Non-pigmented ciliary epithelial cell (primary cell): ENCODE measurements at places on chromosomes 12 and 14.

- DNase-seq, result no peak
Measured at GRCh38 chr12:80901661-80902060, 36.1 kb downstream of the LIN7A start.

DNA sequence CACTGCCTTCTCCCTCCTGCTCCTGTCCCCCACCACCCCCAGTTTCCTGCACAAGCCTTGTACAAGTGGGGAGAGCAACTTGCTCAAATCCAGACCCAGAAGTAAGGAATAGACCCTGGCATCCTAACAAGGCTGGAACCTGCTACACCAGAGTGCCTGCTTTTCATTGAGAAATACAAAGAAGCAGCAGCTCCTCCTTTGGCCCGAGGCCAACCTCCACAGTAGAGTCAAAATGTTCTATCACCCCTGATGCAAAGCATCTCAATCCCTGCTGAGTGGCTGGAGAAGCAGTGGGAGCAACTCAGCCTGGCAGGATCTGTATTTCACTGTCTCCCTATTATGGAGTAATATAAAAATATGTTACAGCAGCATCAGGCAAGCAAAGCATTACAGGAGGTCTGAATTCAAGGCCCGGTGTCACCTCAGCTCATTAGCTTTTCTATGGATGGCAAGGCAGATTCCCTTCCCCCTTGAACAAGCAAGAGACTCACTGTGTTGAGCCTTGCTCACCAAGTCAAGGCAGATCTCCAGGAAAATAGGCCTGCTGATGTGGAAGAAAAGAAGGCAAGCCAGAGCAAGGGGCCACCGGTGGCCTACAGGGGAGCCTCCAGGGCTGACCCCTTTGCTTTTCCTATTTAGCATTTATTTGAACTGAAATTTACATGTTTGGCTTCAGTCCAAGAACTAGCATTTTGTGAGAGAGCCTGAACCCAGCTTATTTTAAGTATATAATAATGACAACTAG lies 186.3 kb upstream of the EGLN3 start:
- DNase-seq, result no peak

DNA sequence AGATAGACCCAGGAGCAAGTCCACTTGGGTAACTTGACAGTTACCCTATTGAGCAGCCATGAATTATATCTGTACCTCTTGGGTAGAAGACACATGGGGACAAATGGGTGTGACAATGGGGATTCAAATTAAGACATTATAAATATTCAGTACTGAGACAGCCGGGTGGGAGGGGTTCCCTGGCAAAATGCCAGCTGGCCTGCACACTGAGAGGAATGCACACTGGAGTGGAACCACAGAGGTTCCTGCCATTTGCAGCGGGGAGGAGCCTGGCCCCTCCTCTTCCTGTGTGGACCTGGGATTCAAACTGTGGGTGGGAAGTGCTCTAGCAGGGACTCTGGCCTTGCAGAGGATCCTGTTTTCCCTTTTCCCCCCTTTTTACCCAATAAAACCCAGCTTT lies 118.7 kb upstream of the CDKN3 start:
- DNase-seq, result no peak

DNA sequence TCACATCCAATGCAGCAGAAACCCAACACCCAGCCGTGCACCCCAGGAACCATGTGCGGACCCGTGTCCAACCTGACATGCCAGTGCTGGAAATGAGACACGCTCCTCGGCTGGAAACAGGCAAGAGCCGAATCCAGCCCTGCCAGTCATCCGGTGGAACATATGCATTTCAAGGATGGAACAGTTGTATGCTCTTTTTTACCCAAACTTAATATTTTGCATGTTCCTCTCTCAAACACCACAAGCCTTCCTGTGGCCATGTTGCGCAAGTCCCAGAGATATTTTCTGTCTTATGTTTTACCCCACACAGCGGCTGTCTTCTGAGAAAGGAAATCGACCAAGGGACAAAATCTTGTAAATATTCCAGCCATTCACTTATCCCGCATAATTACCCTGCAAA lies 196.9 kb downstream of the BCL11B start:
- DNase-seq, result no peak

- no peak for DNase-seq
Measured at GRCh38 chr14:104563742-104564615, 15.6 kb upstream of the C14orf180 start.

DNA sequence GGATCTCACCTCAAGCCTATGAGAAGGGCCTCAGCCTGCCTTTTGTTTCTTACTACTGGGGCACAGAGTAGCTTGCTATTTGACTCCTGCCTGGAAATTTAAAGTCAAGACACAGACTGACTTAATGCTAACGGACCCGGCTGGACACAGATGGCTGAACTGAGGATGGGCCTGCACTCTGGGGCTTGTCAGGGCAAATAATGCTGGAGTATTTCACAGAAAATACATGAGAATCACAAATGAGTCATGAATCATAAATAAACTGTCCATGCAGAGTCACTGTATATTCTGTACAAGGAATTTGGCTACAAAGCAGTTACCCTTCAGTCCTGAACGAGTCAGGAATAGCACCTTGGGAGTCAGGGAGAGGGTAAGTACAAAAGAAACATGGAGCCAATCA lies 683.2 kb upstream of the FOXG1 start:
- DNase-seq, result no peak

DNA sequence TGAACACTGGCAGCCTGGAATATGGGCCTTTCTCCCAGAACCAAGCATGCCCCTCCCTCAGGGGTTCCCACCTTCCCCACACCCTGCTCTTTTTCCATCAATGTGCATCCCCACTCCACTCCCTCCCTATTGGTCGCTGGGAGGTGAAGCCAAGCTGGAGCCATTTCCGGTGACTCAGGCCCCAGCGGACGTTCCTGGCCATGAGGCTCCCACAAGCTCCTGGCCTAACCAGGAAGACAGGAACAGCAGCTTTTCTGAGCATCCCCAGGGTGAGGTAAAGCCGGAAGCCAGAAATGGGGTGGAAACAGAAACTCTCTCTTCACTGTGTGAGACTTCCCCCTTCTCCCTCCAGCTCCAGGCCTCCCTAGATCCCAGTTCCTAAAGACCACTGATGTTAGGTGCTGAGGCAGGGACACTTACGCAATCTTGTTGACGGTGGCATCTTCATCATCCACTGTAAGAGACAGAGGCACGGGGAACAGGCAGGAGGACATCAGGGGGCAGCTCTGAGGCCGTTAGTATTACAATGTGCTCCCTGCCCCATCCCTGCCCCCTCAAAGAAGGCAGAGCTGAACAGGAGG lies 5.1 kb downstream of the LMBR1L start:
- DNase-seq, result no peak

DNA sequence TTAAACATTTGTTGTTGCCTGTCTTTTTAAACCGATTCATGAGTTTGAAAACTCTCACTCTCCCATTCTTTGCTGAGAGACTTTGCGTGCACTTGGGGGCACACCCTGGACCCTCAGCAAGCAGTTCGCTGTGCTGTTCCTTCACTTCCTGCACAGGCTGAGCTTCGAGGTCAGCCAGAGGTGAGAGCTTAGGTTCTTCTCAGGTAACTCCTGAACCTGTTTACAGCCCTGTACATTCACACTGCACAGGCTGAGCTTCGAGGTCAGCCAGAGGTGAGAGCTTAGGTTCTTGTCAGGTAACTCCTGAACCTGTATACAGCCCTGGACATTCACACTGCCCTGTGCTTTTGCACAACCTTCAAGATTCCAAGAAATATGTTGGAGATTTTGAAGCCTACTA lies 9.8 kb upstream of the CLECL1 start:
- no peak for DNase-seq

- no peak for DNase-seq
Measured at GRCh38 chr14:20848955-20849570, 42.1 kb upstream of the RNASE3 start.

DNA sequence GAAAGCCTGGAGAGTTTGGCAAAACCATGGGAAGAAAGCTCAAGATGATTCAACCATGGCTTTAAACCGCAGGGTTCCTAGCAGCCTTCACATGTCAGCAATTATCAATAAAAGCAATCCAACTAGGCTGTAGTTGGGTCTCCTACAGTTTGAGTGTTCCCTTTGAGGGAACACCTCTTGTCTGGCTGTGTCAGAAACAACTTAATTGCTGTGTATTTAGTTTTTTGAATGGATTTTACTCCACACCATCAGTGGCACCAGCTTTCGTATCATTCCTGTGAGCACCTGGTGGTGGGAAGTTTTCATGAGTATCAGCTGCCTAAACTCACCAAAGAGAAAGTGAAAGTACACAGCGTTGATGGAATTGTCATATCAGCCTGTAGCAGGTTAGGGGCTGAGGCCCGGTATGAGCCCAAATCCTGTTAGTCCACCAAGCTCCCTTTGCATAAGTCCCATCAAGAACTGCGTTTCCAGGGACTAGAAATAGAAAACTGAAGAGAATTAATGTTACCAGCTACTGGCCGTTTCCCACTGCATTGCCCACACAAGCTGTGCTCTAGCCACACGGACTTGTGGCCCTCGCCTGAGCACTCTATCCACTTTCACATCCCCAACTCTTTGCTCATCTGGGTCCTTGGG lies 10.9 kb upstream of the IL26 start:
- no peak for DNase-seq

GRCh38 chr14:94387051-94388026 lies 1.1 kb downstream of the SERPINA1 start:
- DNase-seq, result no peak

DNA sequence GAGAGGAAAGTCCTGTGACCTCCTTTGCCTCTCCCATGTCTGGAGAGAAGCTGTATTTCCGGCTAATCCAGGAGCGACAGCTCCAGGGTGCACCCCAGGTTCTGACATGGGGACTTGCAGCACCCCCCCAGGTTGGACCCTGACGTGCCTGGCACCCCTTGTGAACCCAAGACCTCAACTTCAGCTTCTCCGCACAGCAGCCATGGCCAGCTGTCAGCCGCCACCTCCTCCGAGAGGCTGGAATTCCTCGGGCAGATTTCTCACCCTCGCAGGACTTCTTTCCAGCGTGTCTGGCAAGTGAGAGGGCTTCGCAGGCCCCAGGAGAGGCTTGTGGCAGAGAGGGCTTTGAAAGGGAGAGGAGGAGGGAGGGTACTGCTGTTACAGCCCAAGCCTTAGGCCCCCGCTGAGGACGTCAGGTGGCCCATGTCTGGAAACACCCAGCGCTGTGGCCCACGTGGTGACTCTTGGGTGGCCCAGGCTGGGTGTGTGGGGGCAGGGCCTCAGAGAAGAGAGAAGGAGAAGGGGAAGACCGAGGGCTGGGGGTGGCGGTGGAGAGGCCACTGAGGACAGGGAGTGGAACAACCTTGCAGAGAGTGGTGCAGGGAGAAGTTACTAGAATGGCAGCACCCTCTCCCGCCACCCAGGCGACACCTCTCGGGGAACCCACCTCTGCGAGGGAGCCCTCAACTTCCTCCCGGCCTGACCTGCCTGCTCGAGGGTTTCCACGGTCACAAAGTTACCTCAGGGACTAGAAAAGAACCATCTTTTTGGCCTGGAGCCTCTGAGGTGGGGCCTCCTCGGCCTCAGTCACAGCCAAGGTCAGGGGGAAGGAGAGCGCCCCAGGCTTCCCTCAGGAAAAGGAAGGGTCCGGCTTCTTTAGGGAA lies 11.7 kb upstream of the RPS6KL1 start:
- no peak for DNase-seq

DNA sequence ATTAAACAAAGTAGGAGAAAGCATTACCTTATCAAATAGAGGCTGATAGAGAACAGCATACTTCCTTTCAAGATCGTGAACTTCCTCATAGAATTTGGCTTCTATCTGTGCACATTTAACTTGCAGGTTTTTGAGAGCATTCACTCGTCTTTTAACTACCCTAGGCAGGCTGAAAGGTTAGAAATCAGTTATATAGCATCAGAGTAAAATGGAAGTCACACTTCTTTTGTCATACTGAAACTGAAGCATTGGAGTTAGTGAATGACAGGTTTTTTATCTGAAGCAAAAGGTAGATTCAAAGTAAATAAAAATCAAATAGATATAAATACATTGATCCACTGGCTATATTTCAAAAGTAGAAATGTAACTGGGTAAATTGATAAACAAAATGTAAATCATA lies 24.4 kb downstream of the NAP1L1 start:
- no peak for DNase-seq

- DNase-seq, result no peak
Measured at GRCh38 chr12:25364529-25365339, 114.0 kb upstream of the KRAS start.

GRCh38 chr14:98582276-98582675 lies 689.7 kb downstream of the BCL11B start:
- DNase-seq, result no peak

- no peak for DNase-seq
Measured at GRCh38 chr14:104239861-104240301, 101.5 kb downstream of the KIF26A start.

GRCh38 chr14:49761839-49762551 lies 6.0 kb upstream of the KLHDC2 start:
- no peak for DNase-seq

- DNase-seq, result no peak
Measured at GRCh38 chr12:709455-710020, 42.8 kb upstream of the WNK1 start.

DNA sequence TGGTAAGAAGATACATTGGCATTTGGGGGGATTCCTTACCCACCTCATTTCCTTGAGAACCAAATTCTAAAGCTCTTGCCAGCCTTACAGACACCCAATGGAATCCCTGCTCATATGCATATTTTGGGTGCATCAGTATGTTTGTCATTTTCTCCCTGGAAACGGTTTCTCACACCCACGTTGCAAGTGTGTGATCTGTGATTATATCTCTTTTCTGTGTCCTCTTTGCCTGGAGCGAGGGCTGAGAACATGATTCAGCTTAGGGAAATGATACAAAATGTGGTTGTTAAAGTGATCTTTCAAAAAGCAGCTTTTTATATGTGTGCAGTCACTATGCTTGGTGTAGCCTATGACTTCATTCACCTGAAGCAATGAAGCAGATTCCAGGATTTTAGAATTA lies 52.0 kb downstream of the KCNMB4 start:
- no peak for DNase-seq

- no peak for DNase-seq
Measured at GRCh38 chr14:37593511-37594237, 1.4 kb downstream of the FOXA1 start.

- DNase-seq, result no peak
Measured at GRCh38 chr14:75018694-75019093, 16.0 kb downstream of the EIF2B2 start.

DNA sequence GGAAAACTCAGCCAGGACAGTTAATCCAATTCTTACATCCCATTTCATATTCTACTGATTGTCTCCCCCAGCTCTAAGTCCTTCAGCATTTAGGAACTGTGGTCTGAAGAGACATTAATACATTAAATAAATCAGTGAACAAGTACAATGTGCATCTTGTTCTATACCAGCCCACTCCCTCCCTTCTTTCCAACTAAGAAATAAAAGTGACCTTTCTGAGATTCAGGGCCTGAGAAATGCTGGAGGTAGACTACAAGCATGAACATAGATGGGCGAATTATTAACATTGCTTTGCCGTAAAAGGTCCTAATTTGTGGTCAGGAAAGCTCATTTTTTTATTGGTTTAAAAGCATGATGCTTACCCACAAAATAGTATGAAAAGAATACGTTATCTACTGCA lies 113.1 kb downstream of the NELL2 start:
- DNase-seq, result no peak

GRCh38 chr12:125340791-125341190 lies 275.6 kb downstream of the AACS start:
- DNase-seq, result peak; percentile 82

- DNase-seq, result no peak
Measured at GRCh38 chr14:101101456-101102056, 198.0 kb upstream of the RTL1 start.
